ENCODE measurements at places on chromosomes 4 and X.
A peak's percentile ranks its signal among the peaks of the same experiment; 100 is the strongest.

DNA sequence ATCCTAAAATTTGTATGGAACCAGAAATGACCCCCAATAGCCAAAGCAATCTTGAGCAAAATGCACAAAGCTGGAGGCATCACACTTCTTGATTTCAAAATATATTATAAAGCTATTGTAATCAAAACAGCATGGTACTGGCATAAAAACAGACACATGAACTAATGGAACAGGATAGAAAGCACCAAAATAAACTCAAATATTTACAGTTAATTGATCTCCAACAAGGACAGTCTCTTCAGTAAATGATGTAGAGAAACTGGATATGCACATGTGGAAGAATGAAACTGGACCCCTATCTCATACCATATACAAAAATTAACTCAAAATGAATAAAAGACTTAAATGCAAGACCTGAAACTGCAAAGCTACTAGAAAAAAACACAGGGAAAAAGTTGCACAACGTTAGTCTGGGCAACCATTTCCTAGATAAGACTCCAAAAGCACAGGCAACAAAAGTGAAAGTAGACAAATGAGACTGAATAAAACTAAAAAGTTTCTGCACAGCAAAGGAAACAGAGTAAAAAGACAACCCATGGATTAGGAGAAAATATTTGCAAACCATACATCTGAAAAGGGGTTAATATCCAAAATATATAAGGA, 64.9 kb downstream of the CD99L2 start:
- DNase-seq, result no peak

- DNase-seq, result no peak
Measured at GRCh38 chr4:37054531-37055077, 189.9 kb upstream of the NWD2 start.

- DNase-seq, result no peak
Measured at GRCh38 chr4:4919927-4920326, 60.5 kb downstream of the MSX1 start.

GRCh38 chr4:139844459-139845036, 178.9 kb downstream of the MGST2 start:
- DNase-seq, result no peak

DNA sequence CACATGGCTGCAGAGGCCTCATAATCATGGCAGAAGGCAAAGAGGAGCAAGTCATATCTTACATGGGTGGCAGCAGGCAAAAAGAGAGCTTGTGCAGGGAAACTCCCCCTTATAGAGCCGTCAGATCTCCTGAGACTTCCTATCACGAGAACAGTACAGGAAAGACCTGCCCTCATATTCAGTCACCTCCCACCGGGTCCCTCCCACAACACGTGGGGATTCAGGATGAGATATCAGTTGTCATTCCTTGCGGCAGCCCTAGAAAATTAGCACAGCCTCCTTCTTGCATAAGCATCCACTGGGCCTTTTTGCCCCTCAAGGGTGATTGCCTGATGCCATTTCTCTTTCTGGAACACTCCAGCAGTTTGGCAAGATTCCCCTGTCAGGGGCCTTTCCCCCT, 61.7 kb upstream of the STX18 start:
- DNase-seq, result no peak

DNA sequence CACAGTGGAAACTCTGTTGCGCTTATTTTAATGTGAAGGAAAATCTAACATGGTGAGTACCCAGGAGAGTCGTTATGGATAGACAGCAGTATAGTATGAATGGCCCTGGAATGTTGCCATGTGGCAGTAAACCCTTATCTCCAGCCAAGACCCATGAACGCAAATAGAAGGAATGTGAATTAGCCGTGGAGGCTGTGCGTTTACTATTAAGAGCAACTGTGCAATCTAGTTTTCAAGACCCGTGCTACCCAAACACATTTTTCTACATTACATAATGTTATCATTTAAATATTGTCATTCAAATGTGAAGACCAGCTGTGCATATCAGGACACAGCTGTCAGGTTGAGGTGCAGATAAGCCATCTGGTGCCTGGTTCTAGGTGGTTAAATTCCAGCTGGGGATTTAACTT, 13.3 kb upstream of the AGA start:
- peak; percentile 85 for DNase-seq

DNA sequence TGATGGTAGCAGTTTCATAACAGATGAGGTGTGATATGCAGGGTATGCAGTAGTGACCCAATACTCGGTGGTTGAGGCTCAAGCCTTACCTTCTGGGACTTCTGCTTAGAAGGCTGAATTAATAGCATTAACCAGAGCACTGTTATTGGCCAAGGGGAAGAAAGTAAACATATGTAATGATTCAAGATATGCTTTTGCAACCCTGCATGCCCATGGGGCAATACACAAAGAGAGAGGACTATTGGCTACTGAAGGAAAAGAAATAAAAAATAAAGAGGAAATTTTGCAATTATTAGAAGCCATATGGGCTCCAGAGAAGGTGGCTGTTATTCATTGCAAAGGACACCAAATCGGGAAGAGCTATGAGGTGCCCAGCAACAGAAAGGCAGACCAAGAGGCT, 8.7 kb downstream of the GAGE10 start:
- DNase-seq, result no peak

DNA sequence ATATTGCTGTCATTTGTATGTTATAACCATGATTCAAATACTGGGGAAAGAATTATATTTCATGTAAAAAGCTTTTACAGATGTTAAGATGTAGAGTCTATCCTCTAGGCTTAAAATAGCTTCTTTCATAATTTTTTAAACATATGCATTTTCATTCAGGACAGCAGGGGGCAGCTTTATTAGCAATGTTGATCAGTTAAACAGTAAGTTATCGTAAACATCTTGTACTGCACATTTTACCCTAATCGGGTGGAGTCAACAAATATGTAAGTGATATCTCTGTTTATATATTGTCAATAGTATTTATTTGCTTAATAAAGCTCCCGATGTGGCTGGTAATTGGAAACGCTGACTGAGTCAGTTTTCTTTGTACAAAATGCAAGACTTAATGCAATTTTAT, 142.5 kb upstream of the MED14 start:
- DNase-seq, result peak; percentile 28

GRCh38 chr4:113849771-113850170, 88.2 kb upstream of the CAMK2D start:
- peak; percentile 77 for DNase-seq

DNA sequence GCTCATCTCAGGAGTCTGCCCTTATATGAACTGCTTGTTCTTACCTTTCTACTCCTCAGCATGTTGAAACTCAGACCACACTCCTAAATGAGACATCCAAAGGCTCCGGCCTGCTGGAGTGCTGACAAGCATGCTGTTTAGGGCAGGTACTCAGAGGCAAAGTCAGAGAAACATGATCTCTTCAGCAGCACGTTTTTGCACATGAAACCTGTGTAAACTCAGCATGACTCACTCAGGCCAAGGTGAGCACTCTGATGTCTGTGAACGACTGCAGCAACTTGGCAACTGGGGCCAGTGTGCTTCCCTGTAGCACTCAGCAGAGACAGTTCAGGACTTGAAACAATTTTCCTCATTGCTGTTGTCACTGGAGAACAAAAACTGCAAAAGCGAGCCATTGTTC, 109.6 kb downstream of the PACRGL start:
- DNase-seq, result no peak

DNA sequence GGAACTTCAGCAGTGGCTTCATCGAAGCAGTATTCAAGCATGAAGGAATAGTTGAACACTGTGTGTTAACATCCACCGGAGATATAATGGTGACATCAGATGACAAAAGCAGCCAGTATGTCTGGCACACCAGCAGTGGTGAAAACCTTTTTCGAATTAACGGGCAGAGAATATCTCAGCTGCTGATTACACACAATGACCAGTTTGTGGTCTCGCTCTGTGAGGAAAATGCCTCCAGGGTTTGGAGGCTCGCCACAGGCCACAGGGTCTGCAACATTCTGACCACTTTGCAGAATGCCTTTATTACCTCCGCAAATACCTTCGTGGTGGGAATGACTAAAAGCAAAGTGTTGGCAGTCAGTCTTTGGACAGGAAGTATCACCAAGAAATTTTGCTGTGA, 201.5 kb downstream of the NWD2 start:
- peak; percentile 22 for DNase-seq

GRCh38 chrX:134999469-134999868, 8.7 kb downstream of the SMIM10 start:
- DNase-seq, result peak; percentile 61

DNA sequence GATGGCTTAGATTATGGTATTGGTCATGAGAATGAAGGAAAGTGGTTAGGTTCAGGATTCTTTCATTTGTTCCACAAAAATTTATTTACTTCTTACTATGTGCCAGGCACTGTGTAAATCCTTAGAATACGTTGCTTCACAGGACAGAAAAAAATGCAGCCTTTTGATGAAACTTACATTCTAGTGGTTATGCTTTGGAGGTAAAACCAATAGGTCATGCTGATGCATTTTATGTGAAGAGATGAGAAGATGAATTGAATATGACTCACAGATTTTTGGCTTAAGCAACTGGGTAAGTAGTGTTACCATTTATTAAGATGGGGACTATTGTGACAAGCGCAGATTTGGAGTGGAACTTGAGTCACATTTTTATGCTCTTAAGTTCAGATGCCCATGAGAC, 165.3 kb downstream of the GLRA2 start:
- DNase-seq, result peak; percentile 75

GRCh38 chrX:137565921-137566745, at the start of gene ZIC3:
TSS of gene ZIC3 (plus strand) at chrX:137566127. CDS start at chrX:137566692, 565 bp downstream.
- DNase-seq, result peak; percentile 40

DNA sequence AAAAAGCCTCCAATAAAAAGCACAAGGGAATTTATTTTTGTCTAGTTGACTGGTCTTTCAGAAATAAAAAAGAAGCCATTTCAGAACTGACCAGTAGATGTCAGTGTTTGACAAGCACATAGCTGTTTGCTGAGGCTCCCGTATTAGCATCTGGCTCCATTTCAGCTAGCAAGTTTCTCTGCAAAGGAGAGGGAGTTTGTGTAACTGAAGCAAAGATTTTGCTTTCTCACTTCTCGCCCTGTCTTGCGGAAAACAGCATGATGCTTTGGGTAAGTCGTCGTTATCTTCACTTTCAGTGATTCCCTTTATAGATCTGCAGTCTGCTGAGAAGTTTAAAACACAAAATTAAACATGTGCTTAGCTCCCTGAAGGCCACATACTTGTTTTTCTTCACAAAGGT, 85.5 kb downstream of the CT47B1 start:
- peak; percentile 61 for DNase-seq

DNA sequence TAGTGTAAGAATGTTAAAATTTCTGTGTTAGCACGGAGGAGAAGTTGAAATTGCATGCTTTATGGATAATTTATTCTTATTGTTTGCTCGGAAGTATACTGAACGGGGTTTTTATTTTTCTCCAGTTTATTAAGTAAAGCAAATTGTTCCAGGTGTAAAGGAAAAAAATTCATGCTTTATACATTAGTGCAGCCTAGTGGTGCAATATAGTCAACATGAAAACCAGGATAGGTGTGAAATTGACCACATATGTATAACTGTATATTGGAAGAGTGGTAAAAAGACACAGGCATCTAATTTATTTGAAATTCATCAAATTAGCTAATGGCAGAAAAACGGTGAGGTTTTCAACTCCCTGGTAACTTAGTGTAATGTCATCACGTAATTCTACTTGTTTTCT, 959 bp downstream of the BRS3 start:
- DNase-seq, result no peak

GRCh38 chr4:38058151-38058550, 98.0 kb downstream of the PTTG2 start:
- no peak for DNase-seq

DNA sequence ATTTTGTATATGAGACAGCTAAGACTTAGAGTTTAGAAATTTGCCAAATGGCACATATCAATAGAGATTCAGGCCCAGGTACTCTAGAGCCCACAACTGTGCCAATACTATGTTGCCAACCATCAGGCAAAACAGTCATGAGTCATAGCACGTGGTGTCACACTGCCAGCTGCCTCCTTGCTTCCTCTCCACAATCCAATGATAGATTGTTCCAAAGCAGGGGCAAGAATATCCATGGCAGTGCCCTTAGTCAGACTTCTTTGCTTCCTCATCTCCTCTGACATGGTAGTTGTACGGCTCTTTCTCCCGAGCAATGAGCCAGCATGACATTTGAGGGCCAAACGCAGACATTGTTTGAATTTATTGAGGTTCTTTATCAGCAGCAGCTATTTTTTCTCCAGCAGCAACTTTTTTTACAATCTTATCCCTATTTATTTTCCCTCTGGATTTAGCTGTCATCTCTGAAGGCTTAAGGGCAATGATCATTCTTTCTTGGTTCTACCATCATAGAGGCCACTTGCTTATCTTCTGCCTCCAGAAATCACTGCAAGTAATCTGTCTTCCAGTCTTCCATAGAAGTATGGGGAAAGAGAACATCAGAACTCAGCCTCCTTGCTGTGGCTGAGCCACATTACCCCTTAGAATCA, 169.7 kb downstream of the COL4A6 start:
- no peak for DNase-seq

GRCh38 chr4:80075995-80076675, 3.1 kb upstream of the ANTXR2 start:
- no peak for DNase-seq

DNA sequence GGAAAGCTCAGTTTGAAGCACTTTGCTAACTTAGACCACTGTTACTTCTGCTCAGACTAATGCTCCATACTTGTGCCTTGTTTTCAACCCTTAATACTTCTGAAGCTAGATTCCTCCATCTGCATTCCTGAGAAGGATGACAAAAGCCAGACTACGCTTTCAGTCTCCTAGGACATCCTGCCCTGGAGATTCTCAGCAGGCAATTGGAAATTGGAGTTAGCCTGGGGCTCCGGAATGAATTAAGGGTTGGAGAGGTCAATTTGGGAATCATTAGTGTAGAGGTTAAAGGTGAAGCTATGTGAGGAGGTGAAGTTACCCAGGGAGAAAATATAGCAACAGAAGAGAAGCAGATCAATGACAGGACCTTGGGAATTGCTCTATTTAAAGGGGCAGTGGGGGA, 215.9 kb upstream of the MBNL3 start:
- DNase-seq, result no peak

DNA sequence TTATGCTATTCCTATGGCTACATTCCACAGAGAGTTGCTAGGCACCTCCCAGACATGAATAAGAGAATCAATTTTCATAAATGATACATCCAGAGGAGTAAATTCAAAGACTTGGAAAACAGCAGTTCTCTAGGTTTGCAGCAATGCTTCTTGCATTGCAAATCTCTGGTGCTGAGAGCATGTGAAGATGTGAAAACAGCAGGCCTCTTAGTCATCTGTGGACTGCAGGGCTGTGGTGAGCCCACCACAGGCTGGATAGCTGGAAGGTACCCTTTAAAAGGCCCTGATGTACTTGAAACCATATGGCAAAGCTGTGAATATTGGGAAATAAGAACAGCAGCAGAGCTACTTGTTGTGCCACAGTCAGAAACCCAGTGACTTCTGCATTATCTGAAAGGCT, 2135.9 kb downstream of the ARAP2 start:
- peak; percentile 73 for DNase-seq

GRCh38 chrX:56932653-56933339, 62.5 kb downstream of the SPIN3 start:
- no peak for DNase-seq

- DNase-seq, result no peak
Measured at GRCh38 chr4:185472103-185472542, 590 bp upstream of the CCDC110 start.
